KG1 (cell line): ENCODE measurements at places on chromosomes 16 and 17.

DNA sequence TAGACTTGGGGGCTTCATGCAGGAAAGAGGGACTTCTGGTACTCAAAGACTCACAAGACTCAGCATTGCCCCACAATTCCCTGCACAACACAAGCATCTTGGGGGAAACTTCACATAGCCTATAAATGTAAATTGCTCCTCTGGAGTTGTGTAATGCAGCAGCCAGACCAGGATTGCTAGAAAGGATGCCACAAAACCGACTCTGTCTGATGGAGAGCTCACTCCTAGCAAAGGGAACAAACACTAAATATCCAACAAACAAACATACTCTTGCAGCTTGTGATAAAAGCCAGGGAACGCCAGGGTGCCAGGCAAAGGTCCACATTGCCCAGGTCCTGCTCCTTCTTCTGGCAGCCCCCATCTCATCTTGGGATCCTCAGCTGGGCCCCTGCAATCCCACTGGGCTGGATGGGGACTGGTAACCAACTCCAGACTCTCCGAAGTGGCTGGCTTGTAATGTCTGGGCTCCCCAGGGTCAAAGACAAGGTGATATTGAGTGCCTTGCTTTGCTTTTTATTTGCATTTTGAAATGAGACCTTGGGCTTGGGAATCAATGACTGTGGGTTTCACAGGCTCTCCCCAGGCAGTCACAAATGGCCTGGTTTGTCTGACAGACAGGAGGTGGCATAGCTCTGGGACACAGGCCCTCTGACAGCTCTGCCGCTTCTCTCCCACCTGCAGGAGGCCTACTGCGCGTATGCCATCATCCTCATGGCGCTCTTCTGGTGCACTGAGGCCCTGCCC, 15.3 kb downstream of the SLC13A2 start:
- DNase-seq, result no peak

DNA sequence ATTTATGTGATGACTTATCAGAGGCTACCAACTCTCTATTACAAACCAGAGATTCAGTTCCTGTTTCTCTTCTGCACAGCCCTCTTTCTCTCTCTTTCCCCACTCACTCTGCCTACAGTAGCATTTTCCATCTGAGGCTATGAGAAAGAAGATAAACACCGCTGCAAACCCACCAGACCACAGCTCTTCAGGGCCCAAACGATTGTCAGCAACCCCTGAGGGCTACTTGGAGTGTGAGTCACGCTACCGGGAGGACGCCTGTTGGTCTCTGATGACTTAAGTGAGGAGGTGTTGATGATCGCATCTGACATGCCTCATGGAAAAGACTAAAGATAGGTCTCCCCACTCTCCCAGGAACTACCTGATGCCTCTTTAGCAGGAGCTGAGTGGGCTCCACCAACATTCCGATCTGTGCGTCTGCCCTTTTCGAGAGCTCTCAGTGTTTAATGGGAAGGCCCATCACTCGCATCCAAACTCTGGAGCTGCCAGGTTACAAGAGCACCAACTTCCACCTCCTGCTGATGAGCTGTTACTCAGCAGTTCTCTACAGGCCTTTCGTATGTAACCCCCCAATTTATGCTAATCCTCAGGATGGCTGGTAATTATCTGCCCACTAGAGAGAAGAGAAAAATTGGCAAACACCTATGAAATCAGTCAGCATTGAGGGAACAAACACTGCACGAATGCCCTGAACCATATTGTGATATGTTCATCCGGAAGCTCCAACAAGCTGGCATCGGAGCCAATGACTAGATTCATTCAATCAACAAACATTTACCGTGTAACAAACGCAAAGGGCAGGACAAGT, 9.2 kb downstream of the GRIN2A start:
- DNase-seq, result no peak

- DNase-seq, result no peak
These were observed 1.8 kb upstream of the NUBP1 start for GRCh38 chr16:10741844-10742243.

- DNase-seq, result no peak
These were observed 111.5 kb upstream of the MPHOSPH6 start for GRCh38 chr16:82281544-82281943.

DNA sequence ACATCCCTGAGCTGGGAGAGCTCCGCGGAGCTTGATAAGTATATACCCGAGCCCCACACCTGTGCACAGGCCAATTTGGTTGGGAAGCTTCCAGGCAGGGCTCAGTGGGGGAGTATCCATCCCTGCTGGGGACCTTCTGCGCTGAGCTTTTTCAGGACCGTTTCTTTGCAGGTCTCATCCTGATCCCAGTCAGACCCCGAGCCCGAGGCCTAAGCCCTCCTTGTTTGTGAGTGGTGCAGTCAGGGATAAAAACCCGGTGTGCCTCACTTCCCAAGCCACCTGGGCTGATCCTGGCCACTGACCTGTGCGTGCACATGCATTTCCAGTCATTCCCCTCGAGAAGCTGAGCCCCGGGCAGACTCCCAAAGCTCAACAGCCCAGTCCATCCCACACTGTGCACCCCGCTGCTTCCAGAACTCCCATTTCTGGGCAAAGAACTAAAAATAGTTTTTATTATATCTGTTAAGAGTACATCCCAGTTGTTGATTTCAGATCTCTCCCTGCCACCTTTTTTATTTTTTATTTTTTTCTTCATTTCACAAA, 27.3 kb upstream of the NAT9 start:
- DNase-seq, result no peak

GRCh38 chr17:48100160-48100559, 1.1 kb downstream of the CBX1 start:
- no peak for DNase-seq

DNA sequence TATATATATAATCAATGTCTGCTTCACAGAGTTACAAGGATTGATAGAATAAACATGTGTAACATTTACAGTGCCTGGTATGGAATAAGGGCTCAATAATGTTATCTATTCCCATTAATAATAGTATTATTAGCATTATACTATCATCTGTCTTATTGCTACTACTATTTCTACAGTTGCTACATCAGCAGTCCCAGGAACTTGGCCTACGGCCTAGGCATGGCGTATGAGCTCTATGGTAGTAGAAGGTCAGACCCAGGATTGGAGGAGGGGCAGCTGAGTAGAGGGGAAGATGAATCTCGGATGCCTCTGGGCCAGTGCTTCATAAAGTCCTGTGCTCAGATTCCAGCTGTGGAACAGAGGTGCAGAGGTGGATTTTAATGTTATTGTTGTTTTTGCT, 146.3 kb upstream of the TBX2 start:
- DNase-seq, result no peak

DNA sequence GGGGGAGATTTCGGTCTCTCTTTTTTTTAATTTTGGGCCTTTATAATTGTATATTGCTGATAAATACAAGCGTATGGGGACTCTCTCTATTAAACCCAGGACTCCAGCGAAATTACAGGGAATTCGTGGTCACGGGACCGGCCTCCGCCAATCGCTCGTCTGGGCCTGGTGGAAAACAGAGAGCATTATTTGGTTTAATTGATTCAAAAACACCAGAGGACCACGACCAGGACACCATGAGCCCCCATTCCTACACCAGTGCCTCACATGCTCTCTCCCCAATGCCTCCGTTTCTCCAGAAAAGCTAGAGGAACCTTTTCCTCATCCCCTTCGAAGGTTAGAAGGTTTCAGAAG, at the start of gene HOXB2:
TSS of gene HOXB2 (minus strand) at position 88 of the 354 bp plus-strand sequence. CDS start 198 bp downstream, outside the sequence.
- no peak for DNase-seq

- no peak for DNase-seq
These were observed 56.1 kb downstream of the PCTP start for GRCh38 chr17:55806745-55807495.

DNA sequence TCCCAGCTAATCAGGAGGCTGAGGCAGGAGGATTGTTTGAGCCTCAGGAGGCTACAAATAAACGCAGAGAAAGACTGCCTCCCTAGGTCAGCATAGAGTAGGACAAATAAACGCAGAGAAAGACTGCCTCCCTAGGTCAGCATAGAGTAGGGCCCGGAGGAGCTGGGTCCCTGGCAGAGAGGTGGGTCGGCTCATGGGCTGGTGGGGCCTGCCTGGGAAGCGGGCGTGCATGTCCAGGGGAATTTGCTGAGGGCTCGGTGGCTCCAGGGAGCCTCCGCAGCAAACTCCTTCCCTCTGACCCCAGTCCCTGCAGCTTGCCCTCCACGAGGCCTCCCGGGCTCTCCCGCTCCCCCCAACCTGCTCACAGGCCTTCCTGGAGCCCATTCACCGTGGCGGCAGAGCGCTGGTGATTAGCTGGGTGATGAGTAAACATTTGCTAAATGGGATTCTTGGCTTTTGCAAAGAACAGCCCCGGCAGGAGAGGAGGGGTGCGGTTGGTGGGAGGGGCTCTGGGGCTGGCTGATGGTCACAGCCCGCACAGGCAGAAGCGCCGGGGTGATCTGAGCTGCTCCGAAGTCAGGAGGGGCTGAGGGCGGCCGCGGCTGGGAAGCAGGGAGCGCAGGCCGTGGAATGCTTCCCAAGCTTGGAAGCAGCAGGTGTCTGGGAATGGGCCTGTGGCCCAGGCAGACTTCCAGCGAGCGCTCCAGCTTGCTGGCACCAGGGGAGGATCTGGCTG, 93.1 kb downstream of the RTN4RL1 start:
- no peak for DNase-seq

- DNase-seq, result no peak
These were observed 3.3 kb upstream of the COG1 start for GRCh38 chr17:73189417-73190099.

DNA sequence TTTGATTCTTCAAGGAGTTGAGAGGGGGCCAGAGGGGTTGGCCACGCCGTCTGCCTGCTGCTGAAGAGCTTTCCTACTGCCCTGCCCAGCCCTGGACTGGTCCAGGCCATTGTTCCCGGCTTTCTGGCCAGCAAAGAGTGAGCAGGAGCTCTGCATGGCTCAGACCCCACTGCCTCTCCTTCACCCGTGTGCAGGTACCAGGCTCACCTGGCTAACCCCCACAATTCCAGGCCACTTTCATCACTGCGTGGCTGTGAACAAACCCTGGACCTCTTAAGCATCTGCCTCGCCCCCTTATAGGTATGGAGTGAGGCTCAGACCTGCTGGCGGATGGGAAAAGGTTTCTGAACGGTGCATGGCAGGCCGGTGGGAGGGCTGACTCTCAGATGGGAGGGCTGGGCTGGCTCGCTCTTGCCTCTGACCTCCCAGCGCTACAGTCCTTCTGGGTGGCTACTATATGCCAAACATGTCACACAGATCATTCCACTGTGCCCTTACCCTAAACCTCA, 8.9 kb downstream of the ZNF319 start:
- no peak for DNase-seq

GRCh38 chr16:66849549-66849948, 5.3 kb downstream of the CA7 start:
- DNase-seq, result no peak

- no peak for DNase-seq
These were observed 80.9 kb upstream of the STAC2 start for GRCh38 chr17:39306509-39307212.

DNA sequence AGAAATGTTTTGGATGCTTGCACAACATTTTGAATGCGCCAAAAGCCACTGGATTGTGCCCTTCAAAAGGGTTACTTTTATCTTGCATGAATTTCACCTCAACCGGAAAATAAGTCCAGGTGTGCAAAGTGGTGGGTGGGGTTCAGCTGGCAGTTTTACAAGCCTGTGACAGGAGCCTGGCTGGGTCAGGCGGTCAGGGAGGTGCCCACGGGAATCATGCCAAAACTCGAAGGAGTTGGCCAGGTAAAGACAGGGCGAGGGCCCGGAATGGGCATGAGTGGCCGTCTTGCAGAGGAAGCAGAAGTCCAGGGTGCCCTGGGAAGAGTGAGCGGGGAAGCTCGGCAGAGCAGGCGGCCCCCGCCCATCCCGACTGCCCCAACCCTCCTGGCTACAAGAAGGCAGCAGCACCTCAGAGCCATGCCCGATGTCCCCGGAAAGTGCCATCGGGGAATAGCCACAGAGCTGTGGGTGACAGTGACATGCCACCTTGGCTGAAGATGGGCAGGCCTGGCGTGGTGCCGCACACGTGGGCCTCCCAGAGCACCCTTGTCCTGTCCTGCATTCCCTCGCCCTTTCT, 19.1 kb upstream of the CACNG1 start:
- DNase-seq, result no peak

DNA sequence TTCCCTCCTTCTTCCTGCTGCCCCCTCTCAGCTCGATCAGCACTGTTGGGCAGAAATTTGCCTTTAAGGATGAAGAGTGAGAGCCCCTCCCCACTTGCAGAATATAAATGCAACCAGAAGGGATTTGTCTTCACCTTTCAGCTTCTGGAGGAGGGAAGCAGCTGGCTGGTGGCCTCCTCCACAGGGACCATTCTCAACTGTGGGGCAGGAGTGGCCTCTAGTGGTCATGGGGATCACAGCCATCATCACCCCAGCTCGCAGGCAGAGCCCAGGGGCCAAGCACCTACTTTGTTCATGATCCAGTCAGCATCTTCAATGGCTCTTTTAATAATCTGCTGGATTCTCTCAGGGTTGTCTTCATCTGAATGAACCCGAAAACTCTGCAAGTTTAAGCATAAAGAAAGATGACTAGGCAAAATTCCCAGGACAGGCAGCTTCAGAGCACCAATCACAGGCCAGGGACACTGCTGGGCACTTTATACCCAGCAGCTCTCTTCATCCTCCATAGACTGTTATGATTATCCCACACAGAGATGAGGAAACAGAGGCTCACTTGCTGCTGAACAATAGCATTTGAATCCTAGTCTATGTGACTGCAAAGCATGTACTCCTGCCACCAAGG, 13.1 kb downstream of the LYRM9 start:
- no peak for DNase-seq

GRCh38 chr17:17151962-17152361, 54.2 kb downstream of the PLD6 start:
- DNase-seq, result no peak

DNA sequence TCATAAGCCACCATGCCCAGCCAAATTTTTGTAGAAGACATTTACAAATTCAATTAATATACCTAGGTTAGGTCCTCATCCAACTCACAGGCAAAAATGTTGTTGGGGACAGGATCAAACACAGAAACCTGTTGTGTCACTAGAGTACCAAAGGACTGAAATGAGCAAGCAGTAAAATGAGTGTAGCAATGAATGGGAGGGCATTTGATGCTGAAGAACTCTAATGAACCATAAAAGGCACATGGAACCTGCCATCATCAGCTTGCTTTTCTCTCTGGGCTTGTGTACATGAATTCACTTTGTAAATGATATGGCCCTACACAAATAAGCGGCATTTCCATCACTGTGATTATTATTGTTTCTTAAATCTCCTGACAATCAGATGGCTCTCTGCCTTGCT, 17.8 kb downstream of the USP31 start:
- no peak for DNase-seq

DNA sequence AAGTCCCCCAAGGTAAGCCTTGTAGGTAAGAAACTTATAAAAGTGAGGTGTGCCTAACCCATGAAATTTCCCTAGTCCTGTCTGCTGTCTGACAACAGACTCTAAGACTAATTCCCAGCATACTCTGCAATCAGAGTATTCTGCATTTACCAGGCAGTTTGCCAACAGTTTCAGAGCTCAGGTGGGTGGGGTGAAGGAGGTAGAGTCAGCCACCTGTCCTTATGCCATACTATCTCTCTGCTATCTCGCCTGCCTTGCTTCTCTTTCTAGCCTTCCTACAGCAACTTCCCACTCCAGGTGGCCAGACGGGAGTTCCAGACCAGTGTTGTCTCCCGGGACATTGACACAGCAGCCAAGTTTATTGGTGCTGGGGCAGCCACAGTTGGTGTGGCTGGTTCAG, 2.3 kb downstream of the ATP5MC1 start:
- DNase-seq, result no peak
